ENCODE measurements at places on chromosomes 11 and 22.
A peak's percentile ranks its signal among the peaks of the same experiment; 100 is the strongest.

DNA sequence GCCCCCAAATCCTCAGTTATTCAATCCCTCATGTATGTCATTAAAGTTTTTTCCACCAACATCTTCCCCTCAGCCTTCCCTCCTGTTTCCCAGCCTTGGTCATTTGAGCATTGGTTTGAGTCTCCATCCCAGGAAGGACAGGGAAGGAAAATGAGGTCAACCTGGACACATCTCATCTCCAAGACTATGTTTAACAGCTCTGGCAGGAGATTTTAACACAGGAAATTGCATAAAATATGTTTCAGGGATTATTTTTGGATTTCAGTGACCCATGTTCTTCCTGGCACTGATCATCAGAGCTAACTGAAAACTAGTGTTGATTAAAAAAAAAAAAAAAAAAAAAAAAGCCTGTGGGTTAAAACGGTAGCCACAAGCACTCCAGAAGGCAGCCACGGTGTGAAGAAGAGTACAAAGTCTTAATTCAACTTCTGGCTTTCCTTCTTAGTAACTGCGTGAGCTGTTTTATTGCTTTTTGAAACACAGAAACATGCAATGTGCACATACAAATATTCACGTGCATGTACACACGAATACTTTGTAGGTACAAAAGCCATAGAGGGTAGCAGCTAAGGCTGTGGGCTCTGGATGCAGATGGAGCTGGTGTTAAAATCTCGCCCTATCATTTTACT is 164.4 kb upstream of the DDI1 start:
- no peak for DNase-seq

GRCh38 chr22:32325811-32326237 is 31.8 kb upstream of the RFPL3 start:
- DNase-seq: peak; percentile 29

DNA sequence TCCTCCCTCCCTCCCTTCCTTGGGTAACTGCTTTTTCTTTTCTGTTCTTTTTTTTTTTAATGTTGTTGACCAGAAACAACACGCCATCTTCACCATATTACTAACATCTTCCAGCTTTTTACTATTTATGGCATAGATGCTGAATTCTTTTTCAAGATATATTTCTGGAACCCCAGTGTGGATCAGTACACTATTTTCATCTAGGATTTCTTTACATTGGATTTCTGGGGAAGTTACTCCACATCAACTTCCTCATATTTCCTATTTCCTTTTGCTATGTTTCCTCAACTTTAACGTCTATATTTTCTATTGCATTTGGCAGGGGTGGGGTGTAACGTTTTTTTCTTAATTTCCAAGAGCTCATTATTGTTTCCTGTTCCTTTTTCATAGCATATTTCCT is 7.0 kb downstream of the PGM2L1 start:
- DNase-seq: no peak

DNA sequence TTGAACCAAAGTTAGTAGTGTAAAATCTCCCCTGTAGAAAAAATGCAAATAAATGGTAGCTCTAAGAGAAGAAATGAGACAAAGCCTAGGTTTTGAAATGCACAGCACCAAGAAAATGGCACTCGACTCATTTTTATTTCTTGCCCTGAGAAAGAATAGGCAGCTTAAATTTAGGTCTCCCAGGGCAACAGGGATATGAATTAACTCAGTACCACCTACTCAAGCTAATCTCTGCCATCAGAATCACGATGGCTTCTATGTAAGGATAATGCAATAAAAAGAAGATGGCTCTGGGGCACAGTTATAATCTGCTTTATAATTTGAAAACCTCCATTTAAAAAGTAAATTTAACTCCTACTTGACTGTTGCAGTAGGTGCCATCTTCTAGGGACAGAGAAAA is 1784.3 kb downstream of the LRRC4C start:
- no peak for DNase-seq

GRCh38 chr22:38953577-38954413 is 3.6 kb upstream of the APOBEC3A start:
- DNase-seq: no peak

DNA sequence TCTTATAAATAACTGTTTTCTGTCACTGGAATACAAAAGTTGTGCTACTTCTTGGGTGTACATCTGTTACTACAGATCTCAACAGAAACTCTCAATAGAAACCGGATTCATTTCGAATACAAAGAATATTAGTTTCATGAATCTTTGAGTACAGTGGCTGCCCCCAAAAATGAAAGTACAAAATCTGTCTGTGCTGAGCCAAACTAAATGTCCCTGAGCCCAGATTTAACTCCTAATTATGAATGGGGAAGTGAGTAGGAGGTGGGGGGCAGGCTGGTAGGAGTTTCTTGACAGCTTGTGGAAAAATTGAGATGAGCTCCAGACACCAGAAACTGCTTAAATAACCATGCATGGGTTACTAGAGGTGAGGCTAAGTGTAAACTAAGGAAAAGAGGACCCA is 41.6 kb downstream of the PITPNB start:
- no peak for DNase-seq

GRCh38 chr11:92829121-92829520 is 140.3 kb upstream of the MTNR1B start:
- DNase-seq: no peak

DNA sequence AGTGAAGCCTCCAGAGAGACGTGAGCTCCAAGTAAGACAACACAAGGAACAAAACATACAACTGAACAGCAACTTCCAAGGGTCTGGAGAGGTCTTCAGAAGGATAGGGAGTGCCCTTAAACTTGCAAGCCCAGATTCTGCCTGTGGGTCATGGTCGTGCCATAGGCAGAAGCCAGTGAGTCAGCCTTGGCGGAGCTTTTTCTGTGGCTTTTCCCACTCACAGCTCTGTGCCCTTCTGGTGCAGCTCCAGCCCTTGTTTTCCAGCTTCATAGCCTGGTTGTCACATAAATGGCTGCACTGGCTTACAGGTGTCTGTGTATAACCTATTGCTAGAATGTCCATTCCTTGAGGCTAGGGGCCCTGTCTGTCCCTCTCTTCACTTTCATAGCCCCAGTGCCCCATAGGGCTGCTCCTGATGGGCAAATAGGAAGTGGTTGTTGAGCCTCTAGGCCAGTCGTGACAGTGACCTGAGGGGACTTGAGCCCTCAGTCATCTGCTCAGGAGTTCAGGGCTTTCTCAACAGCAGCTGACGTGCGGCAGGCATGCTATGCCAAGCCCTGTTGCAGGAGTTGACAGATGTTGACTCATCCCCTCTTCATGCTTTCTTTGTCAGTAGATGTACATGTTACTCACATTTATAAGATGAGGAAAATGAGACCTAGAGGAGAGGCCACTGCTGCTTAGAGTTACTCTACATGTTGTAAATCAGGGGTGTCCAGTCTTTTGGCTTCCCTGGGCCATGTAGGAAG is 7.4 kb downstream of the MED15 start:
- no peak for DNase-seq

DNA sequence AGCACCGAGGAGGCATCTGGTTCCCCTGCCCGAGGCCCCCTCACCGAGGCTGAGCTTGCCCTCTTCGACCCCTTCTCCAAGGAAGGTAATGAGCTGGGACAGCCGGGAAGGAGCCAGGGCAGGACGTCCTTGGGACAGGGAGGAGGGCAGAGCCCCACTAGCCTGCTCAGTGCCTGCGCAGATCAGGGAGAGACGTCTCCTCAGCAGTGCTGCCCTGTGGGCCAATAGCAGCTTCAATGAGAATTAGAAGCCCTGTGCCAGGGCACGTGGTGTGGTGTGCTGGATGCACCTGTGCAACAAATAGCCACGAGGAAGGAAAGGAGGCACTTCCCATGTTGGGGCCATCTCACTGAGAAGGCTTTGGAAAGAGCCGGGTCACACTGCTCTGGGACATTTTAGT is 5.4 kb upstream of the SAC3D1 start:
- DNase-seq: no peak

DNA sequence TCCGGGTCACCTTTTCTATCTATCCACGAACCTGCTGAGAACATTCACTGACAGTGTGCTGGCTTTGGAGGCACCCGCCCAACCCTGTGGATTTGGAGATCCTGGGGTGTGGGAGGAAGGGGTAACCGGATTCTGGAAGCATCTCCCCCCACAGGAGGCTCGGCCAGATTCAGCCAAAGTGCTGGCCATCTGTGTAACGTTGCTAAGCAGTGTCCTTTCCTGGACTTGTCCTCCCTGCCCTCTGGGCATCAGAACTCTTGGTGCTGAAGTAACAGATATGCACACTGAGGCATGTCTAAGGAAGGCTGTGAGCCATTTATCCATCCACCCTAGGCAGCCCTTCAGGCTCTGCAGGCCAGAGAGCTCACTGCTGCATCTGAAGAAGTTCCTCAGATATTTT is 85.7 kb downstream of the SNX19 start:
- no peak for DNase-seq
